ENCODE measurements at places on chromosomes 7 and 10. TPM values are rescaled to one million over a fixed set of nuclear protein-coding genes. Genes with fewer than 3 reads are reported as not detected.

Gene ZNF804B
- 0.27 TPM for total RNA-seq

Gene TAX1BP1
- total RNA-seq = 52.5 TPM

DNA sequence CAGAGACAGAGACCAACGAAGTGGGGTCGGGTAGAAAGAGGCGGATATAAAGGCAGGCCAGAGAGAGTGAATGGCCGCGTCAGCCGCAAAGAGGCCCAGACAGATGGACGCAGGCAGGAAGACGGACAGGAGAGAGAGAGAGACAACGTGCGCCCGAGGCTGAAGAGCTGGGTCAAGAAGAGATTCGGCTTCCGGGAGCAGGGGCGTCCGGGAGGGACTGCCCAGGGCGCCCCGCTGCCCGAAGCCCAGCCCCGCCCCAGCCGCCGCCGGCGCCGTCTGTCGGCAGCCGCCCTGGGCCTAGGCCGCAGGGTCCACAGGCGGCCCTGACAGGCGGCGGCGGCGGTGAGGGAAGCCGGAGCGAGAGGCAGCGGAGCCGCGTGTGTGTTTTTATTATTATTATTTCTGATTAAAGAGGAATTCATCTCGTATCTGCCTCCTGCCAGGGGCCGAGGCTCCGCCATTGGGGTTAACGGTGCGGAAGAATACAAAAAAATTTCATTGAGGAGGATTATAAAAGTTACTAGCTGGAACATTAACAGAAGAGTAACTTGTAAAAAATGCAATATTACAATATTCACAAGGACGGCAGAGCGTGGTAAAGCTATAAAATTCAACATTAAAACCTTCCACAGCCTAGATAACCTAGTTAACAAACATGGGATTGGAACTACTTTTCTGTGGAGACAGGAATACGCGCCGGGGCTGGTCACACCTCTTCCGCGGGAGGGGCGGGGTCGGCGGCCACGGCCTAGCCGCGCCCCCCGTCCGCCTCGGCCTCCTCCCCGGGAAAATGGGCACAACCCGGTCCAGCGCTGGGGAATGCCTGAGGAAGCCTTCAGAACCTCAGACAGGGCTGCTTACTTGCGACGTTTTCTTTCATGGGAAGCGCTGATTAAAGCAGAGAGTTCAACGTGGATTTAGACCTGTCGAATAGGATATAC, 29.7 kb upstream of the PAX2 start:
- DNase-seq = no peak

GRCh38 chr10:69180525-69181204, 631 bp downstream of the SUPV3L1 start:
- peak; percentile 49 for DNase-seq

- DNase-seq = no peak
Observed at GRCh38 chr10:104641187-104641936, at the start of gene SORCS3. Gene SORCS3, plus strand, starts transcription at chr10:104641290.

DNA sequence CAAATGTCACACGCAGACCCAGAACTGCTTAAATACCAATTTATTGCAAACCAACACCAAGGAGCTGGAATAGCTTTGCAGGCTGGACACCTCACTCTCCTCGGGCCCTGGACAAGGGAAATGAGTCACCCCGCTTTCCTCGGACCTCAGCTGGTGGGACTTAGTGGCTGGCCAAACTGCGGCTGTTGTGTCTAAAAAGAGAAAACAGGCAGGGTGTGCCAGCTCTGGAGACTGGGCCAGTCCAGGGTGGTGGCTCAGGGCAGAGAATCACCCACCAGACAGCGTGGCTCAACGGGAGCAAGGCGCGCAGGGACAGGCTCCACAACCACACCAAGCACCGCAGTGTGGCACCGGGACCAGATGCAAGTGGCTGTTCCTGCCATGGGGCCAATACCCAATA, 58.2 kb upstream of the CAMK2B start:
- DNase-seq = no peak
